NCI-H345 (cell line): ENCODE measurements at places on chromosomes 13 and 19.

GRCh38 chr19:17836530-17836929 lies 11.3 kb downstream of the JAK3 start:
- no peak for DNase-seq

DNA sequence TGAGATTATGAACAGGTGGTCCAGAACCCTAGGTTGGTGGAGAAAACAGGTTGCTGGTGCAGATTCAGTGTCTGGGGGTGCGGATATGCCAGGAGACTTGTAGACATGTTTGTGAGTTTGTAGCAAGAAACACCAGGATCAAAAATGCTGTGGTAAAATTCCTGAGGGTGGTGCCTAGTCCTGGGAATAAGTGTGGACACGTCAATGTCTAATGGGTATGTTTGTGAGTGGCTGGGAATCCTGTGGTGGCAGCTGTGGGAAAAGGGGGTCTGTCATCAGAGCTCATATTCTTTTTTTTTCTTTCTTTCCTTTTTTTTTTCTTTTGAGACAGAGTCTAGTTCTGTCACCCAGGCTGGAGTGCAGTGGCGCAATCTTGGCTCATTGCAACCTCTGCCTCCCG lies 7.2 kb downstream of the ZNF708 start:
- no peak for DNase-seq

- no peak for DNase-seq
These were observed 34.0 kb downstream of the SERPINE3 start for GRCh38 chr13:51373451-51373850.

DNA sequence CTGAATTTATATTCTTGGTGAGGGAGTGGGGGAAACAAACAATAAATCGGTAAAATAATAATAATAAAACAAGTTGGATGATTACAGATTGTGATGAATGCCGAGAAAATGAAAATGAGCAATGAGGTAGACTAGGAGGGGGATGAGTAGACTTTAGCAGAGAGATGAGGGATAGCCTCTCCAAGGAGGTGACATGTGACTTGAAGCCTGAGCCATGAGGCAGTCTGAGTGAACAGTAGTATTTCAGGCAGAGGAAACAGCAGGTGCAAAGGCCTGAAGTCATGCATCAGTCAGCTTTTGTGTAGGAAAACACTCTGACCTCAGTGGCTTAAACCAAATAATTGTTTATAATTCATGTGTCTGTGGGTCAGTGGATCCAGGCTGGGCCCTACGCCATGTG lies 4.6 kb downstream of the ZNF135 start:
- no peak for DNase-seq

DNA sequence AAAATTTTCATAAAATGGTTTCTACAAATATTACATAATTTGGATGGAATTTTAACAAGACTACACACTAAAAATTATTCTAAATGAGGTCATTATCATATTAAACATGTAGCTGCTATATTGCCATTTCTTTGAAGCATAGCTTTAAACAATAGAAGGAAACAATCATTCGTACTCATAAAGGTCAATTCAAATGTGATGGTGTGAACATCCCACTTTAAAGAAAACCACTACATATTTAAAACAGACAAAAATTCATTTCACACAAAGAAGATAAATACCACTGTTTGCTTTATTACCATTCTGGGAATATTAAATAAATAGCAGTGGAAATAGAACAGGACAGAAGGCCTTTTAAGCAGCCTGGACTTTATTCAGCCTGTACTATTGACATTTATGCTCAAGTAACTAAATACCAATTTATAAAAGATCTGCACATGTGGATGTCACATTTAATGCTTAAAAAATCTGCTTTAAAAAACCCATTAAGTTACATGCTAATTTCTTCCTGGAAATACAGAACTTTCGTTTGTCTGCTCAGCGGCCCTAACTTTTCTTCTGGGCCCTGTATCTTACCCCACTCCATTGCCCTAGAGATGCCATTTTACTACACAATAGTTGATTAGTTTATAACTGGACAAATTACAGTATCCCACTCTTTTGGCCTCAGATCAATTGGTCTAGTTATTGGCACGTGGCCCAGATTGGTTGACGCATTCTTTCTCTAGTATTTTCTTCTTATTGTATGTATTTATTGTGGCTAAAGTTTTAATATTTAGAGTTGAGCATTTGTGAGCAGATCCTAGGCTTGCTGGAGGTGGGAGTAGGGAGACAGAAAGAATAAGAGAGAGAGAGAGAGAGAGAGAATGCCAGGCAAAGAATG lies 215.1 kb upstream of the SPRY2 start:
- no peak for DNase-seq

- no peak for DNase-seq
These were observed 9.6 kb upstream of the METTL21C start for GRCh38 chr13:102704238-102705058.

GRCh38 chr19:19948800-19949199 lies 48.1 kb downstream of the ZNF93 start:
- DNase-seq = no peak

- no peak for DNase-seq
These were observed 1141.8 kb downstream of the PCDH17 start for GRCh38 chr13:58773280-58773859.

GRCh38 chr19:40590464-40591265 lies 10.5 kb upstream of the LTBP4 start:
- DNase-seq = no peak

GRCh38 chr19:29672933-29673336 lies 7.7 kb downstream of the PLEKHF1 start:
- DNase-seq = no peak

- DNase-seq = no peak
These were observed 105.7 kb upstream of the RAP2A start for GRCh38 chr13:97328222-97328790.

DNA sequence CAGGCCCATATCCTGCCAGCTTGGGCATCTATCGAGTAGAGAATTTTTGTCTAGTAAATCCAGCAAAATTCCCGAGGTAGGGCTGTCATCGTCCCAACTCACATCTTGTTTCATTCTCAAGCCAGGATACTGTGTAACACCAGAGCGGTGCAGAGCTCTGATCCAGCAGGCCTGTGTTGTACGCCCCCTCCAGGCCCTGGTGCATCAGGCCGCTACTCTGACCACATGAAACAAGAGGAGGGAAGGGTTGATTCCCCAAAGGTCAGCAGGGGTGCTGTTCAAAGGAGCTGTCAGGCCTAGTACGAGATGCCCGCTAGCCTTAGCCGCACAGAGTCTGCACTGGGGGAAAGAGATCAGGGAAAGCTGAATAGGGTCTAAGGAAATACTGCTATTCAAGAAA lies 276.0 kb downstream of the SLC7A1 start:
- DNase-seq = no peak

DNA sequence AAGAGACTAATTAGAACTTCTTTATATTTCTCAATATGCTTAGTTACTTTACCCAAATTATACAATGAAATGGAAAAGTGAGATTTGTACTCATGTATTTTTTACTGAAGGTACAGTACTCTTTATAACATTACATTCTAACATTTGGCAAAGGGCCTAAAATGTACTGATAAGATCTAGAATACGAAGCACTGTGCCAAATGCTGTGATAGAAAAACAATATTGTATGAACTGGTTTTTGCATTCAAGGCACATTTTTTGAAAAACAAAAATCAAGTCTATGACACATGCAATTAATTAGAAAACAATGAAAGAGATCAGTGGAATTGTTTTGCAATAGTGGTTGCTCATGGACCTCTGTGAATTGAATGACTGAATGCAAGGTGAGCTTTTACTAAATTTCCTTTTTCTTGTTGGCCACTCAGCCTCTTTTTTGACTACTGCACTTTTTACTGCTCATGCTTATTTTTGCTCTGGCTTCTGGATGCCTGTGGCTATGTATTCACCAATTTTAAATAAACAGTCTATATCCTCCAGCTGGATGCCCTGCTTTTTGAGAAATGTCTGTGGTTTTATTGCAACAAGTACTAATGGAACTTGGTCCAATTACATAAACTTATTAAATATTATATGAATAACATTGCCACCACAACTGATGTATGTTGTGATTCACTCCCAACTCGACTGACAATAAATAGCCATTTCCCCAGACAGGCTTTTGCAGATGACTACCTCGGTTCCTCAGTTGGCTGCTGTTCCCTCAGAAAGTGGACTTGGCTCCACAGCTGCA lies 41.4 kb upstream of the OBI1 start:
- no peak for DNase-seq

DNA sequence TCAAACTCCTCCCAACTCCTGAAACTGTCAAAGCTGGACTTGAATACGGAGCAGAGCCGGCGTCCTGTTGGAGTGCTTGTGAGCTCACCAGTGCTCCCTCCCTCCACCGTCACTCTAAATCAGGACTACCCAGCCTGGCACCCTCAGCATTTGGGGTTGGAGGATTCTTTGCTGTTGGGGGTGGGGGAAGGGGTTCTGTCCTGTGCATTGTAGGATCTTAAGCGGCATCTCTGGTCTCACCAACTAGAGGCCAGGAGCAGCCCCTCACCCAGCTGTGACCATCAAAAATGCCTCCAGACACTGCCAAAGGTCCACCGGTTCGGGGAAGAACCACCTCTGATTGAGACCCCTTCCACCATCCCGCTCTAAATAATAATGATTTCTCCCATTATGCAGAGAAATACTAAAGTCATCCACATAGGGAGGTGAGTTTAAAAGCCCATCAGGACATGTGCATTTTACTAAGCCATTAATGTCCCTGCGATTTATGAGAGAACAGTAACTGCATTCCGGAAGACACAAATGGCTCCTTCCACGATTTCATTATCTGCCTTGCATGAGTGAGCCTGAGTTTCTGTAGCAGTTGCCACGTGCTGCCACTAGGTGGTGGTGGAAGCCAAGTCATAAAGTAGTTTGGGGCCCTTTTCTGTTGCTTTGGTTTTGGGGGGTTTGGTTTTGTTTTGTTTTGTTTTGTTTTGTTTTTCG lies 16.1 kb upstream of the USP29 start:
- DNase-seq = peak; percentile 6

- no peak for DNase-seq
These were observed 101.2 kb upstream of the RAP2A start for GRCh38 chr13:97332742-97333141.

DNA sequence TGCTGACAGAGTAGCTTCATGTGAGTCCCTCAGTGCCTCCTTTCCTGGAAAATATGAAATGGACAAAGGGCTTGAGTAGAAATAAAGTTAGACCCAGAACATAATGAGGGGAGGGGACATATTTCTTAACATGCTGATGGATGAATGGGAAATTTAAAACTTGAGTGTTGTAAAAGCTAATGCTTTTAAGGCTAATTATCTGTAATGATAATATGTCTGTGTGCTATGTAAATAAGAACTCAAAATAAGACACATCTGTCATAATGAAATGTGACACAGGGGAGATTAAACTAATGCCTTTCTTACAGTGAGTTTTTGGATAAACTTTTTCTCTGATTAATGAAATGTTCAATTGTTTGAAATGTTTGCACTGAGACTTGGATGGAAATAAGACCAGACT lies 65.8 kb upstream of the RFXAP start:
- DNase-seq = no peak

- DNase-seq = no peak
These were observed 1.3 kb upstream of the B3GLCT start for GRCh38 chr13:31198519-31198918.

DNA sequence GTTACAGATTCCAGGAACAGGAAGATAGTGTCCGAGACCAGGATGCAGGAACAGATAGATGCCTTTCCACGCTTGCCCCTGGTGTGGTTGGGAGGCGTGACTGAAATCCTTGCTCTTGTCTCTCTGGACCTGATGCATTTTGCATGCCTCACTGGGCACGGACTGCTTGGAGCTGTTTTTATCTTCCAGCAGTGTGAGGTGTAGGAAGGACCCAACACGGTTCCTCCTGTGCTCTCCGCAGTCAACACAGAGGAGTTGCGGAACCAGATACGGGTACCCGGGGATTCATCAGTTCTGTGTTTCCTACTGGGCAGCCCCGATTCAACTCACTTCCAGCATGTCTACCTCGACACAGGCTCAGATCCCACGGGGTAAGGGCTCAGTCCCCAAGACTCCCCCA lies 6.5 kb downstream of the DOT1L start:
- no peak for DNase-seq

DNA sequence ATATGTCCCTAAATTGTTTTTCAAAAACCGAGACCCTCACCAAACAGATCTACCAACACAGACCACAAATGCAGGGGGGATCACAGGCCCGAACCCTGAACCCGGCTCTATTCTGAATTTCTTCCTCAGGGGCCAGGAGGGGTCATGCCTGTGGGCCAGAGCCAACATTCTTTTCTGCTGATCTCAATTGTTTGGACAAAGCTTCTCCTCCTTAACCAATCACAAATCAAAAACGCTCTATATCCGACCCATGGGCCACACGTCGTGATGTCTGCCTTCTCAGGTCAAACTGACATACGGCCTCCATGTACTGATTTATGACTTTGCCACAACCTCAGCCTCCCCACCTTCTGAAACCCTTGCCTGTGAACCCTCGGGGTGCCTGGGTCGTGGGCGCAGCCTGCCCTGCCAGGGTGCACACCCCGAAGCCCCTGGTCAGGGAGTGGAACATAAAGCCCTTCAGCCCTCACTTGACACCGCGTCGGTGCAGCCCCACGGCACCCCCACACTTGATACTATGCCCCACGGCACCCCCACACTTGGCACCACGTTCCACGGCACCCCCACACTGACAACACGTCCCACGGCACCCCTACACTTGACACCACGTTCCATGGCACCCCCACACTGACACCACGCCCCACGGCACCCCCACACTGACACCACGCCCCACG lies 58.4 kb upstream of the C13orf46 start:
- no peak for DNase-seq

DNA sequence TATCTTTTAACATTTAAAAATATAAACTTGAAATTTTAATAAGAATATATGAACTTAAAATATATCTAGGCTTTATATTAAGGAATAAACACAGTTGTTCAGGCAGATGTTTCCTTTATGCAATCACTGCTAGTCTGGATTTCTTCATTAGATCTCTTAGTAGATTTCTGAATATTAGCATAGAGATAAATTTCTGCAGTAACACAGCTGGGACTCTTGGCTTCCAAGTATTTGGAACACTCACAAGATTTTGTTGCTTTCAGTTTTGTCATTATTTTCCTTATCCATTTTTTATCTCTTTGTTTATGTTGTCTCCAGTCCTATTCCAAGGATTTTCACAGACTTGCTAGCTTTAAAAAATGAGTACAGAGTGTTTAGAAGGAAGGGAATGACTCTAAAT lies 857.1 kb downstream of the GPC5 start:
- DNase-seq = no peak

GRCh38 chr13:106911627-106912026 lies 343.7 kb upstream of the ARGLU1 start:
- no peak for DNase-seq

DNA sequence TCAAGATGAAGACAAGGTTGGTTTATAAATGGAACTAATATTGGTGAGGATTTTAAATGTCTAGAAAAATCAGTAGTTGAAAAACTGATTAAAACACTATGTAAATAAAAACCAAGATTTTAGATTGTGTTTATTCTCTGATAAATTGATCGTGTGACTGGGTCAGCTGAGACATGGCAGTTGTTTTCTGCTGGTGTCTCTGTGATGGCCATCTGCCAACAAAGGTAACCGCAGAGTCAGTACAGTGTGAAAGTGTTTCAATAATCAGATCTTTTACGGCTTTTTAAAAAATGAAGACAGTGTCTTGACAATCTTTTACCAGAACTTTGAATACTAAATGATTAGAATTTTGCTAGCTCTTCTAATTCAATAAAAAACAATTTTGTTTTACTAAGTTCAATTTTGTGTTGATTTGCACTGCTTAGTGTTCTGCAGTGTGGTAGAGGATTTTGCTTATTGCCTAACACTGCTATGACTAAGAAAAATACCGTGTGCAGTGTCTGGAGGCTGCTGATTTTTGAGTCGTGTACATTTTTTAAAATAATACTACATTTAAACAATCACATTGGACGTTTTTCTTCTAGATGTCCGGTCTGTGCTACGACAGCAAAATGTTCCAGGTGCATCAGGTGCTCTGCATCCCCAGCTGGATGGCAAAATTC lies 32.7 kb upstream of the GPR183 start:
- no peak for DNase-seq
